Natural killer cell (primary cell): ENCODE measurements at places on chromosomes 1 and 21.

- DNase-seq: no peak
Measured at GRCh38 chr1:23875382-23875781, 7.3 kb upstream of the FUCA1 start.

GRCh38 chr1:21212126-21212525, 35.4 kb upstream of the EIF4G3 start:
- no peak for DNase-seq

GRCh38 chr1:155174324-155175280, 953 bp downstream of the TRIM46 start:
- DNase-seq: peak; percentile 85

DNA sequence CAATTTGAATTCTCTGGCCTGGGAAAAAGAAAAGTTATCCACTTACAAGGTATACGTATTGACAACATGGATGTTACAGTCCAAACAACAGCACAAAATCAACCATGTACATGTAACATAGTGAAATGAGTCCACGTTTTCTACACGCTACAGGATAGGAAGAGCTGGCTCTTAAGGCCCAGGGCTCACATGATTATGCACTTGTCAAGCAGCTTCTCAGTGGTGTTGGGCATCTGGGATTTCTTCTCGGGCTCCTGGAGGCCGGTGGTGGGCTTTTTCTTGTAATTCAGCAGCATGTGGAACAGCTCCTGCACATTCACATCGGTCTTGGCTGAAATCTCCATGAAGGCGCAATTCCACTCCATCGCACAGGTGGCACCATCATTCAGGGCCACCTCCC, 4.0 kb downstream of the DIRAS3 start:
- no peak for DNase-seq

DNA sequence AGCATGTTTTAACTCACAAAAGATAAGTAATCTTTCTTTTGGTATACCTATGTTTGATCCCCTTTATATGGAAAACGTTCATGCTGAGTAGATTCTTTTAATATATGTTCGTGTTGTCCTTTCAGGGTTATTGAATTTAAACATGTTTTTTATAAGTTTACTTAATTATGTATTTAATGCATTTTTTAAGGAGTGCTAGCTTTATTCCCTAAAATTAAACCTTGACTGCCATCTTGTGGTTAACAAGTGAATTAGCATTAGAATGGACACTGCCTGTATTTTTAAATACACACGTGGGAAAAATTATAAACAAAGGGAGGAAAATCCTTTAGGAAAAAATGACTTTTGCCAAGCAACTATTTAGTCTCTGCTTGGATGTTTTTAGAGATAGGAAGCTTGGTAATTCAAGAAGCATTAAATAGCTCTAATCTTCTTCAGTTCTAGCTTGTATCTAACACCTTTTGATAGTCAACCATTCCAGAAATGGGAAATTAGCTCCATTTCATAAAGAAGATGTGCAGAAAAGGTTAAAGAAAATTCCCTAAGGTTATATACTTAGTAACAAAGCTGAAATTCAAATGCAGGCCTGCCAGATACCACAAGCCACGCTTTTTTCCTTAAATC, 43.0 kb downstream of the UBE2U start:
- DNase-seq: peak; percentile 60

GRCh38 chr21:41867313-41867712, 11.8 kb downstream of the PRDM15 start:
- DNase-seq: no peak

- DNase-seq: no peak
Measured at GRCh38 chr1:116908820-116909511, 750 bp upstream of the PTGFRN start.

DNA sequence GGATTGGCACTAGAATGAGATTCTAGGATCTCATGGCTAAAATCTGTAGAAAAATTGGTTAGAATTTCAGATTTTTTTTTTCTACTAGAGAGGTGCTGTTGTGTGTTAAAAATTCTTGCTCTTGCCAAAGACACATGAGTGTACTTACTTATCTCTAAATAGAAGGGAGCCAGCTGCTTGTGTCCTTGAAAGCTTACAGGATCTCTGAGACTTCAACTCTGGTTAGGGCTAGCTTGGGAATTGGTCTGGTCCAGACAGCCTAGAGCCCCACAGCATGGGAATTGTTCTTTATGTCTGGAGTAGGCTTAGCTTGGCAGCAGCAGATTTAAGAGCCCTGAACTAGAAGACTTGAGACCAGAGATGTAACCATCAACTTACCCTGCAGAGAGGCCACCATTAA, 37.3 kb downstream of the MACO1 start:
- no peak for DNase-seq

- peak; percentile 75 for DNase-seq
Measured at GRCh38 chr1:32201011-32201855, 838 bp downstream of the CCDC28B start.

DNA sequence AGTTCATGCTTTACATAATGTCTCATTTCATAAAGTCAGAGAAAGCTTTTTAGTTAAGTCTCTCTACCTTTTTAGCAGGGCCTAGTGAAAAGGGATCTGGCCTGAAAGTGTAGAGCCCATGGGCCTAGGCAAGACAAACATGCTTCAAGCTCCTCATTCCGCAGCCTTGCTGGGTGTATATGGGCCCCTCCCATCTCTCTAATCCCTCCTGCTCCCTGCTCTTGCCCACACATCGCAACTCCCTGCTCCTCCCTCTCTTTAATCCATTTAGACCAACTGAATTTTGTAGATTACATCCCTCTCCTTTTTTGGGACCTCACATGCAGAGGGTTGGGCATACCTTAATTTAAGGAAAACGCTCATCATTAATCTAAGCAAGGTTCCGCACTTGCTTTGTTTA, 42.3 kb upstream of the CCDC190 start:
- DNase-seq: no peak
